Stimulated activated CD8-positive, alpha-beta memory T cell treated with anti-CD3 and anti-CD28 coated beads, Interleukin-4, amount 100 ng/mL, for 24 hours (primary cell): ENCODE measurements at places on chromosomes 4 and X.

- no peak for DNase-seq
Observed at GRCh38 chr4:72938516-72938915, 131.0 kb downstream of the COX18 start.

DNA sequence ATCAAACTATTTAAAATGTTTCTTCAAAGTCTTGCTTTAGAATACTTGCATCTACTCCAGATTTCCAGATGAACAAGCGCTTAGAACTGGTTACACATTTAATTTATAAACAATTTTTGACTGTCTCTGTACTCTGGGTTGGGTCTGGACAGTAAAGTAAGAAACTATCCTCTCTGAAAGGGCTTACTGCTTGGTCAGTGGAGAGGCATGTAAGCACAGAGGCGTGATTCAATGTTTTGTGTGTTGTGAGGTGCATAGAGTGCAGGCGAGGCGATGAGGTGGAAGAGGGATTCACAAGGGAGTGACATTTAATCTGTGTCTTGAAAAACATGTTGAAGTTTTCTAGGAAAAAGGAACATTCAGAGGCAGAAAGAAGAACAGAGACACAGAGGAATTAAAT, 231.4 kb downstream of the VEGFC start:
- DNase-seq: no peak

DNA sequence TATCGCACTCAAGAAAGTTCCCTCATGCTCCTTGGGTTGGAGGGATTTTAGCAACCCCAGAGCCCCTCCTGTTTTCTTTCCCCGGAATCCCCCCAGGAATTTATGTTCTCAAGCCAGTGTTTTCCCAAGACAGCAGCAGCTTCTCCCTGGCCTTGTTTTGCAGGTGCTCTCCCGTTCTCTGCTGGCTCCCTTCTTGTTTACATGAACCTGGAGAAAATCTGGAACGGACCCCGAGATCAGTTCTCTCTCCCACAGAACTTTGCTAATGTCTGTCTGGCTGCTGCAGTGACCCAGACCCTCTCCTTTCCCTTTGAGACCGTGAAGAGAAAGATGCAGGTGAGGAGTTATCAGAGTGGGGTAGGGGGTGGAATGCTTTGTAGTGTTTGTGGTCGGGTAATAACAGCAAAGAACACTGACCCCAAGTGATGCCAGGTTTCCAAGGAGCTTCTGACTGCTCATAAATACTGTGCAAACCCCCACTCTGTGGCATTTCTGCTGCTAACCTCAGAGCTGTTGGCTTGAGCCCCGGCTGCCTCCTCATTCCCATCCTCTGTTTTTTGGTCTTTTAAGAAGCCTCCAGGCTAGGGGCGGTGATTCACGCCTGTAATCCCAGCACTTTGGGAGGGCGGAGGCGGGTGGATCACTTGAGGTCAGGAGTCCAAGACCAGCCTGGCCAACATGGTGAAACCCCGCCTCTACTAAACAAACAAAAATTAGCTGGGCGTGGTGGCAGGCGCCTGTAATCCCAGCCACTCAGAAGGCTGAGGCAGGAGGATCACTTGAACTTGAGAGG, 11.1 kb downstream of the SLC25A43 start:
- no peak for DNase-seq

DNA sequence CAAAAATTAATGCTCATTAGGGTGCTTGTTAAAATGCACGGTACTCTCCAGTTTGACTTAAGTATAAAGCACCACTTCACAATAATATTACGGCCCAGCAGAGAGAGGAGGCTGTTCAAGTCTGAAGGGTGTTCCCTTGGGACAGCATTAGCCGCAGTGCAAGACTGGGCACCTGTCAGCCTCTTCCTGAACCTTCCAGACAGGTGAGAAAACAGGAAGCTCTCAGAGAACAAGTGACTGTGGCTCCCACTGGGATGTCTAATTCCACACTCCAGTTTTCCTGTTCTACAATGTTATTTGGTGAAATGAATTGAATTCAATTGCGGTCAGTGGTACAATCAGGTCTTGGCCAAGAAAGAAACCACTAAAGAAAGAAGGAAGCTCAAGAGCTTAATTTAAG, 414.4 kb downstream of the SMARCA1 start:
- DNase-seq: no peak

- no peak for DNase-seq
Observed at GRCh38 chr4:3783693-3784306, 17.6 kb downstream of the ADRA2C start.

DNA sequence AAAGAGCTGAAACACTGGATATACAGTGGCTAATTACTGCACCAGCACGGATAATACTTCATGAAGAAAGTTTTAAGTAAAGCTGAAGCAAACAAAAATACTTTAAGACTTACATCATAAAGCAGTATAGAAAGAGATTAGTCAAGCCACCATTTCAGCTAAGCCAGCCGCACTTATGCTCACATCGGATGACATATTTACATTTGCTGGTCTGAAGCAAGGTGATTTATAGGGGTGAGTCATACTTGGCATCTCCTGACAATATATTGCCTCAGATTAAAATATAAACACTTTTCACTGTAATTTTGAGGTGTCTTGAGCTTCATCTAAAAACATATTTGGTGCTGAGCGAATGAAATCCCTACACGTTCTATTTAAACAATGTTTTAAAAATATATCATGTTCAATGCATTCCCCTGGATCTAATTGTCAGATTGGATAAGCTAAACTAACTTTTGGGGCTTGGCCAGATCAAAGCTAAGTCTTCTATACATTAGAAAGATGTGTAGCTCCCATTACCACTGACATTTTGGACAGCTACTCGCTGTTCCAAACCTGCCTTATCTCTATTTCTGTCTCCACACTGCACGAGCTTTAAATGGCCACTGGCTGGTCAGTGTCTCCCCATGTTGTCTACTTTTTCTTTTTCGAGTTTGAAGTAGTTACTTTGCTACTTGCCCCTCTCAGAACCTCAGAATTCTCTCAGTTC, 103.2 kb downstream of the VCX2 start:
- DNase-seq: no peak

DNA sequence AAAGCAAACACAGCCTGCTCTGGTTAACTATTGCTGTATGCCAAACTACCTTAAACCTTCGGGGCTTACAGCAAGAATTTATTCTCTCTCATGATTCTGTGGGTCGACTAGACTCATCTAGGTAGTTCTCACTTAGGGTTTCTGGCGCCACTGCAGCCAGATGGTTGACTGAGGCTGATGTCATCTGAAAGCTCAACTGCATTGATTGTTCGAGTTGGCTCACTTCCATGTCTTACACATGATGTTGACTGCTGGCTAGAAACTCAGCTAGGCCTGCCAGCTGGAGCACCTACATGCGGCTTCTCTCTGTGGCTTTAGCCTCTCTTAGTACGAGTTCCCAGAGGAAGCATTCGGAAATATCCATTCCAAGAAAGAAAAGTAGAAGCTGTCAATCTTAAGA, 103.2 kb downstream of the SRPX start:
- DNase-seq: no peak
